ENCODE measurements at places on chromosomes 1 and 21. TPM values are rescaled to one million over a fixed set of nuclear protein-coding genes. Genes with fewer than 3 reads are reported as not detected.

Gene OR10Z1
- total RNA-seq, result not detected

Gene PTGS2
- 0.17 TPM for total RNA-seq

Gene ACTN2
- 0.06 TPM for total RNA-seq

Gene PYHIN1
- total RNA-seq, result 27.8 TPM

DNA sequence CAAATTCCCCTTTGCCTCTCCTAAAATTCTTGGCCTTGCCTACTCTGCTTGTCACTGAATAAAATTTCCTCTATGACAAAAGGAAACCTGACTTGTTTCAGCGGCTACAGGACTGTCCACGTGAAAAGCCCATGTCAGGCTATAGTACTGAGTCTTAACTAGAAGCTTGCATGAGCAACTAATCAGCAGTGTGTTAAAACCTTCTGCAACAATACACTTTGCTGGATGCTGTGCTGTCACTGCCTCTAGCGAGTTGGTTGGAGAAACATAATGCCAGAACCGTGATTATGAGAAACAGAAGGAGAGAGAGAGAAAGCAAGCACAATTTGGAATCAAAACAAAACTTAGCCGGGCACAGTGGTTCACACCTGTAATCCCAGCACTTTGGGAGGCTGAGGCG lies 25.7 kb upstream of the SLC30A10 start:
- no peak for ATAC-seq

DNA sequence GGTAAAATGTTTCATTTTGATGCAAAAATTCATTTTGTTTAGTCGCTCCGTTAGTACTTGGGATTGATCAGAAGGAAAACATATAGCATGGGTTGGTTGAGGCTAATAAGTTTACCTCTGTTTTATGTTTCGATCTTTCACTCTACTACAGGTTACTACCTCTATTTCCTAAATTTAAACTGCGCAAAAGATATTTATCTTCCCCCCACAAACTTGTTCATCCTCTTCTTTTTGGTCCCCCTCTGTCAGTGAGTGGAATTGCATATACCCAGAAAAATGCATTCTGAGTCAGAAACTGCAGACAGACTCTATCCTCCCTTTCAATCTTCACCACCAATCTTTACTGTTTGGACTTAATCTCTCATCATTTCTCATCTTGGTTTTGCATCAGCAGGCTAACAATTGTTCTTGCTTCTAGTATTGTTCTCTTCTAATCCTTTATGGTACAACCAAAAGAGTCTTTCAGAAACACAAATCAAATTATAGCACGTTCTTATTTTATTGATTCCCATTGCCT lies 316.0 kb upstream of the ADGRL4 start:
- no peak for ATAC-seq

DNA sequence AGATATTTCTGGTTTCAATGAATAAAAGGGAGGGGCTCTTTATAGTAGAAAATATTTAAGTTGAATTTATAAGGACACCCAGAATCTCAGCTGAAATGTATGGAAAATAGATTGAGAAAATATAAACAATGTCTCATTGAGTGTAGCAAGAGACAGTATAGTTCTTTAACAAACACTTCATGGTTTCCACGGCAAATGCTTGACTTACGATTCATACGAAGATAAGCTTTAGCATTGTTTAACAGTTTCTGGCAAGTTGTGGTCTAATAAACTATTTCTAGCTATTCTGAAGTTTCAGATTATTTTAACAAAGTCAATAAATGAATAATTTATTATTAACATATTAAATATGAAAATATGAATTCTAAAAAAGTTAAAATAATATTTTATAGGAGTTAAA lies 1419.4 kb downstream of the KCNT2 start:
- no peak for ATAC-seq

GRCh38 chr1:19979494-19979977 lies at the start of gene PLA2G2A:
Gene PLA2G2A, minus strand, starts transcription at chr1:19979618. Its CDS starts 845 bp downstream, at chr1:19978773.
- ATAC-seq, result no peak

- ATAC-seq, result peak; percentile 42
These were observed 892 bp downstream of the TYW3 start for GRCh38 chr1:74733604-74734484.

DNA sequence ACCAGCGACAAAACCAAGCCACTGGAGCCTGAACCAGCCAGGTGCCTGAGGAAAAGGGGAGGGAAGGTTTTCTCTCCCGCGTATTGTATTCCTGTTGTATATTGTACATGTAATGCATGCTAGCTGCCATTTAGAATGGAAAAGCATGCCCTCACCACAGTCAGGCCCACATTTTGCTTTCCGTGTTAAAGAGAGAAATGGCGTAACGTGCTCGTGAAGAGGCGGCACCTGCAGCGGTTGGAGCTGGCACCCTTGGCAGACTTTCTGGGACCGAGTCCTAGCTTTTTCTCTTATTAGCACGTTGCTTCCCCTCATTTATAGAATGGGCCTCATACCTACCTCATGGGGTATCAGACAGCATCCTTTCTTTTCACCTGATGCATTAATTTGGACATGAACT lies 135.3 kb upstream of the IRF2BP2 start:
- no peak for ATAC-seq

GRCh38 chr1:151790940-151791651 lies 796 bp upstream of the TDRKH start:
- peak; percentile 1 for ATAC-seq
